ENCODE measurements at places on chromosomes 4 and X.
A peak's percentile ranks its signal among the peaks of the same experiment; 100 is the strongest.

DNA sequence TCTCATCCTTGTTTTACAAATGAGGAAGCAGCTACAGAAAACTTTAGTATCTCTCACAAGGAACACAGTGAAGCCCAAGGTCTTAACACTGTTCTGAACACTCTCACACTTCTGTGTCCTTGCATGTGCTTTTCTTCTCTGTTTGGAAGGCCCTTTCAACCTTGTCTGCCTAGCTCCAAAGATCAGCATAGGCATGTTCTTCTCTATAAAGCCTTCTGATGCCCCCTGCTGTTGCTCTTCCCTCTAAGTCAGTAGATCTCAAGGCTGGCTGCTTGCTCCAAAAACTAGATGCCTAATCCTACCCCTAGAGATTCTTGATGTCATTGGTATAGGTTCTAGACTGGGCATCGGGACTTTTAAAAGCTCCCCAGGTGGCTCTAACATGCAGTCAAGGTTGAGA lies 5.9 kb downstream of the APOO start:
- DNase-seq: no peak

- no peak for DNase-seq
These were observed 125.8 kb upstream of the LNX1 start for GRCh38 chr4:53717064-53717549.

- peak; percentile 72 for DNase-seq
These were observed 8.9 kb upstream of the RENBP start for GRCh38 chrX:153953342-153953830.

DNA sequence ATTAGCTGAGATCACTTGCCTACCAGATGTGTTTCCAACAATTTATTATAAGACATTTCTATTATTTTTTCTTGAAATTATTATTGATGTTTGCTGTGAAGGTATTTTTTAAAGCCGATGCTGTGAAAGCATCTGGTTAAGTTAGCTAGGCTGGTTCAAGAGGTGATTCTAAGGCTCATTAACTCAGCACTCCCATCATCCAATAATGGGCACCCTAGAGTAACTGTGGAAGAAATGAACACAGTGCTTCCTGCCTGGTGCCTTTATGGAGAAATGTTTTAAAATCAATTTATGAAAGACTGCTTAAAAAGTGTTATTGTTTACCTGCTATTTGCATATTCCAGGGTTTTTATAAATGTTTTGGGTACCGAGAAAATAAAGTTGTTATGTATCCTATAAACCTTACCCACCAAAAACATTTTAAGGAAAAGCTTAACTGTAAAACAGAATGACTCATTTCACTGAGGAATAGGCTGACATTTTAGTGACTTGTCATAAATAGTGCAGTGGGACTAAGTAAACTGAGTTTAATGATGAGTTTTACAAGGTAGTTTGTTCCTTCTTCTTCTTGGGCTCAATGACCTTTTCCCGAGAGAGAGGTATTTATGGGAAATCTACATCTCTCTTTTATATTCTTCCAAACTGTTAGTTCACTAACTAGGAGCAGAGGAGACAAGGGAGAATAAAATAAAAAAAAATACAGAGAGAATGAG lies 310.0 kb upstream of the AADAT start:
- DNase-seq: no peak

DNA sequence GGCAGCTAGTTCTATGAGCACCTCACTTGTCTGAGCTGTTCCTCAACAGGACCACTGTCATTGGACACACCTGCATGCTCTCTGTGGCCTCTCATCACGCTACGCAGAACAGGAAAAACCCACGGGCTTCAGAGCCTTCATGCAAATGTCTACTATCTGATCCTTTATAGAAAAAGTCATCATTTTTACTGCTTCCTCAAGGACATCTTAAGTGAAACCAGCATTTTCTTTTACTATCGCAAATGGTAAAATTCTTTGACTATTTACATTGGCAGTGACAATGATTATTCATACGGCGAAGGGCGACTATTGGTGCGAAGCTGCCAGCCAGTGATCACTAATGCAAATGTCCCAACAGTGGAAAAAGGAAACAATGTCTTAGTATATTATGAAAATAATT lies 147.0 kb downstream of the AFAP1 start:
- DNase-seq: no peak

DNA sequence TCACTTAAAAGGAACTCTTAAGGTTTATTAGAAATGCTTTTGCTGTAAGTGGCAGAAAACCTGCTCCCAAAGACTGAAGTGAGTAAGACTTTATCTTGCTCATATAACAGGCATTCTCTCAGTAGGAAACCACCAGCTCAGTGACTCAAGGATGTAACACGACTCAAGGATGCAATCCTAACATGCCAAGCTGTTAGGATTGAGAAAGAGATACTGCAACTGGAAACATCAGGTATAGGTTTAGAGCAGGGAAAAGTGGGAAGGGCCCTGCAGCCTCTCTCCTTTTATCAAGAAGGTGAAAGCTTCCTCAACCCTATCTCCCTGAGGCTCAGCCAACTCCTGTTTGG lies 11.9 kb upstream of the SLC9A7 start:
- DNase-seq: no peak

DNA sequence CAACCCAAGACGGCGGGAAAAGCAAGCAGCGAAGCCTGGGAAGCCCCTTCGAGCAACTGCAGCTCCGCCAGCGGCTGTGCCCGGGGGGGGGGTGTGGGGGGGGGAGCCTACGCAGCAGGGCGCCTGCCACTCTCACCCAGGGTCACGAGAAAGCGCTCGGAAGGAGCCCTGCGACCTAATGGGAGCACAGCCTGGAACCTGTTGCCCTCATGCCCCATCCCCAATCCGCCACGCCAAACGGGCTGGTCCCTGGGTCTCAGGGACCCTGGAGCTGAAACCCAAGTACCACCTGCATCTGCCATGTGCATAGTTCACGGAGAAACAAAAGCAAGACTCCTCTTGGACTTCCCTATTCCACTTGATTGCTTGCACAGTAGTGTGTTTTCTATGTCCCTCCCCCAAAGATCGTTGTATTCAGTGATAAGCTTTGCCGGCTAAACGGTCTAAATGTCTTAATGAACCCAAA lies 359 bp upstream of the GAB3 start:
- DNase-seq: no peak

DNA sequence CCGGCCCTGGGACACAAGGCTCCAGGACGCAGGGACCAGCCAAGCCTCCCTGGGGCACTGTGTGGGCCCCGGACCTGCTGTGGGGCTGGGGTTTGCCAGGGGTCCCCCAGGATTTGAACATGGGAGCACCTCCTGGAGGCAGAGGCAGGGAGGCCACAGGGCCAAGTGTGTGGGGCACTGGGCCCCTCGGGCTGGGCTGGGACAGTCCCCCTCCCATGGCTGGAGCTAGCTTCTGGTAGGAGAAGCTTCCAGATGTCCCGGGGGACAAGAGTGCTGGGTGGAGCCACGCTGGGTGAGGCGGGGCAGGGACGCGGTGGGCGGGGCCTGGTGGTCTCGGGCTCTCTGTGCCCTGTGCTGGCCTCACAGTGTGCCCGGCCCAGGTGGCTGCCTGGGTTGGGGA lies 18.6 kb downstream of the FGFRL1 start:
- no peak for DNase-seq

- no peak for DNase-seq
These were observed 37.2 kb downstream of the WDR44 start for GRCh38 chrX:118383120-118383519.

DNA sequence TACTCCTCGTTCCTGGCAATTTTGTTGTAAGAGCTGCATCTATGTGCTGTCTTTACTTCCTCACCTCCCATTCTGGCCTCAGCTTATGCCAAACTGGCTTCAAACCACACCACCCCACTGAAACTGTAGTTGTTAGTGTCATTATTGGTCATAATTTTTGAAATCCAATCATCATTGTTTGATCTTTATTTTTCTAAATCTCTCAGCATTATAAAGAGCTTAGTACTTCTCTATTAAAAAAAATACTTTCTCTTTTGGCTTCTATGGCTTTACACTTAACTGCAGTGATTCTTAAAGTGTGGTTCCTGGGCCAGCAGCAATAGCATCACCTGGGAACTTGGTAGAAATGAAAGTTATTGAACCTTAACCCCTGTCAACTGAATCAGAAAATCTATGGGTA lies 83.5 kb upstream of the GRPR start:
- DNase-seq: no peak

DNA sequence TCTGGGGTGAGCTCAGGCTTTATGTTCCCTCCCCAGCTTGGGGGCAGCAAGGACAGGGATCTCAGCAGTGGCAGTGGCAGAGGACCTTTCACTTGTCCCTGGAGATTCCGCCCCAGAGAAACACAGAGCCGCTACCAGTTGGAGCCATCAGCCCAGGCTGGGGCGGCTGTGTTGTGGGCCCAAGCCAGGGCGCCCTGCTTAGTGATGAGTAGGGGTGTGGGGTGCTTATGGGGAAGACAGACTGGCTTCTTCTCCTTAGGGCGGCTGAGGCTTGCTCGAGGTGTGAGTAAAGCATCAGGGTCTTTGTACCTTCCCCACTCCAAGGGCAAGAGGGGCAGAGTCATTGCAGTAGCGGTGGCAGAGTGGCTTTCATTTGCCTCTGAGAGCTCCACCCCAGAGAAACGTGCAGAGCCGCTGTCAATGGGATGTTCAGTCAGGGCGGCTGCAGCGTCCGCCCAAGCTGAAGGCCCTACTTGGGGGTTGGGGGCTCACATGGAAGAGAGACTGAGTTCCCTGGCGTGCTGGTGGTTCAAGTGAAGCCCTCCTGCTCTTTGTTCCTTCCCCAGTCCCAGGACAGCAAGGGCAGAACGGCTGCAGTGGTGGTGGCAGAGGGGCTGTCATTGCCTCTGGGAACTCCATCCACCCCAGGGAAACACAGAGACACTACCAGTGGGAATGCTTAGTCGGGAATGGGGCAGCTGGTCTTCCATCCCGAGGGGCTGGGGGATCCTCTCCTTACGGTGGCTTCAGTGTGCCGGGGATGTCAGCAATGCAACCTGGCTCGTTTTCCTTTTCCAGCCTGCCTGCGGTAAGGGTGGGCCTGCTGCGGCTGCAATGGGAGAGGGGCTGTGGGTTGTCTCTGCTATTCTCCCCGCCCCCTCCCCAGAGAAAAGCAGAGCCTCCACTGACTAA lies 2142.5 kb upstream of the TENM3 start:
- DNase-seq: no peak

- DNase-seq: no peak
These were observed 355.4 kb downstream of the CAMK2D start for GRCh38 chr4:113405874-113406722.

- peak; percentile 77 for DNase-seq
These were observed 307.7 kb upstream of the ARSJ start for GRCh38 chr4:114287079-114287696.

GRCh38 chr4:184310881-184311709 lies 93.4 kb upstream of the ENPP6 start:
- peak; percentile 35 for DNase-seq

DNA sequence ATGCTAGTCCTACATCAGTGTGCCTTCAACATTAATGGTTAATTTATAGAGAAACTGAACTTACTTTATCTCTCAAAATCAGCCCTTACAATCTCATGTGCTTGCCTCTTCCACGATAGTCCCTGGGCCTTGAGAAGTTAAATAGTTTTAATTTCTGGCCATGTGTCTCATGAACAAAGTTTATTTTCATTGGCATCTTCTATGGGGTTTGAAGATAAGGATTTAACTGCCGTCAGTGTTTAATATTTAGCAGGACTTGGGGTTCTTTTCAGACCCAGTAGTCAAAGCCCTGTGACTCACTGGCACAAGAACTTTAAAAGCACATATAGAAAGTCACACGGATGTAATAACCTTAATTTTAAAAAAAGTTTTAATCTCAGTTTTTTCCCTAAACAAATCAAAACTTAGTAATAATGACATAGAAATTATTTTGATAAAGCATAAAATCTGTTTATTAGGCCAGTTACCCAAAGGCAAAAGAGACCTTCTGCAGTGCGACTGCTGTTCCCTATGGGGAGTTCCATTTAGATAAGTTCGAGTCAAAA lies 10.1 kb upstream of the MPP1 start:
- DNase-seq: no peak

DNA sequence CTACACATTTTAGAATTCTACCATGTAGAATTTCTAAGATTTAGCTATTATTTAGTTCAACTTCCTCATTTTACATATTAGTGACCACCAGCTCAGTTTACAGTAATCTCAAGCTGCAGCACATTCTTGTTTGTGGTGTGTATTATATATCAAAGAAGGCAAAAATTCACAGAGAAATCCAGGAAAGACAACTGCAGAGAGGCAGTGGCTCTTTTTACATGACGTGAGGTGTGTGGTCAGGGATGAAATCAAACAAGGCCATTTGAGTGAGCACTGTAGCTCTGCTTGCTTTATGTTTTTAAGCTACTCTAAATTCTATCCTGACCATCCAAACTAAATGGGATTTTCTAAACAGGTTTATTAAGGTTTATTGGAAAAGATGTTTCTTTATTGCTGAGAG lies 71.1 kb downstream of the COL25A1 start:
- DNase-seq: no peak

GRCh38 chrX:135086197-135086854 lies 34.0 kb downstream of the ETDB start:
- no peak for DNase-seq

DNA sequence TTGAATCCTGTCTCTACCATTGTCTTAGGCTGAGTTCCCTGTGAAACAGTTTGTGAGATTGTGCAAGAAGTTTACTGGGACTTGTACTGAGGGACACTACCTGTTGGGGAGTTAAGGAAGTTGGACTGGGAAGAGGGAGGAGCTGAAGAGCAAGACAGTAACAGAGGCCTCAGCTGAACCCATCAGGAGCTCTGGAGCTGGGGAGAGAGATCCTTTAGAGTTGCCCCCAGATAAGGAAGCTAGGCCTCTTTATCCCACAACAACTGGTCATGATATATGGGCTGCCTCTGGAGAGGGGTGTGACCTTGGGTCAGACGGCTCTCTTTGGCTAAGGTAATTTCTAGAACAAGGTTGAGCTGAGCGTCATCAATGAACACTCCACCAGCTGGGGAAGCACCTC lies 137.8 kb upstream of the SLC4A4 start:
- no peak for DNase-seq

DNA sequence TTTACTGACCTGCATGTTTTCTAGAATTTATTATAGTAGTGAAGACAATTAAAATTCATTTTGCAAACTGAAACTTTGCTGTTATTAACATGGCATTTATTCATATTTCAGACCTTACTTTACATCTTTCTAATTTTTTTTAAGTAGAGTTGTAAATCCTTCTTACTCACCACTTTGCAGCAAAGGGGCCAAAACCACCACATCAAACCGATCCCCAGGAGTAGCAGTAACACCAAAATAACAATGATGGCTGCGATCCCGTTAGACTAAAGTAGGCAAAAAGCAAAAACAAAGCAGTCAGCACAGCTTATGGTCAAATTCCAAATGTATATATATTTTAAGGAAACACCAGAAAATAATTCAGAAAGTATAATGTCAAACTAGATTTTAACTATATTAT lies 64.7 kb downstream of the ANTXR2 start:
- DNase-seq: no peak

GRCh38 chrX:38679695-38680094 lies 118.4 kb downstream of the TSPAN7 start:
- DNase-seq: no peak

GRCh38 chrX:57607295-57608187 lies 15.7 kb downstream of the ZXDB start:
- DNase-seq: no peak
